ENCODE measurements at places on chromosomes 7 and 10.
A peak's percentile ranks its signal among the peaks of the same experiment; 100 is the strongest.

DNA sequence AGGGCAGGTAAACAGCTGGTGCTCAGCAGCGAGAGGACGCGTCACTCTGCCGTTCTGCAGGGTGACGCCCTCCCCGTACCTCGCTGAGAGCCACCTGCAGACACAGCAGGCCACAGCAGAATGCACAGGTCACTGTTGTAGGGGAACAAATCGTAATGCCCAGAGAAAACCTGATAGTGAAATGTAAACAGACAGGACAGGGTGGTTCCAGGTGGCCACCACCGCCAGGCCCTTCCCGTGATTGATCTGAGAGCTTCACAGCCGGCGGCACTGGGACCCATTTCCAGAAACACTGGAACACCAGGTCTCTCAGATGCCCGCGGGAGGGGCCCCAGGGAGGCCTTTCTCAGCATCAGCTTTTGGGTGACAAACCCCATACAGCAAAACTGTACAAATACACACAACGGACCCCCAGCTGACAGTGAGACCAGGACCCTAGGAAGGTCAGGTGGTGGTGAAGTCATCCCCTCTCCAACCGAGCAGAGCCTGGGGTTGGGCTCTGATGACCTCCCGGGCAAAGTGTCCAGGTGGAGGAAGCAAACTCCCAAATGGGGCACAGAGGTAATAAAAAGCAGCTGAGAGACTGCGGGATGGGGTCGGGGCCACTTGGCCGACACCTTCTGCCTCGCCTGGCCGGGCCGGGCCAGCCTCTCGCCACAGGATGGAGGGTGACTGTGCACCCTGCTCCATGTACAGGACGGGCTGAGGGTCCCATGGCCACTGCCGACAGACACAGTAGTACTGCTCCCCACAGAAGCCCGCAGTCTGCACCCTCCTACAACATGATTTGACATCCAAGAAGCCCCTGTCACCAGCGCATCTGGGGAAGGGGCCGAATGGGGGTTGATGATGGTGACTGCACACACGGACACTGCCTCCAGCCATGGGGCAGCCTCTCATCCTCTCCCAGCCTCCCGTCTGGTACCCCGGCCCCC lies 4.6 kb downstream of the BHLHA15 start:
- DNase-seq = no peak

- DNase-seq = no peak
Observed at GRCh38 chr10:9449530-9449929, 1395.0 kb downstream of the GATA3 start.

DNA sequence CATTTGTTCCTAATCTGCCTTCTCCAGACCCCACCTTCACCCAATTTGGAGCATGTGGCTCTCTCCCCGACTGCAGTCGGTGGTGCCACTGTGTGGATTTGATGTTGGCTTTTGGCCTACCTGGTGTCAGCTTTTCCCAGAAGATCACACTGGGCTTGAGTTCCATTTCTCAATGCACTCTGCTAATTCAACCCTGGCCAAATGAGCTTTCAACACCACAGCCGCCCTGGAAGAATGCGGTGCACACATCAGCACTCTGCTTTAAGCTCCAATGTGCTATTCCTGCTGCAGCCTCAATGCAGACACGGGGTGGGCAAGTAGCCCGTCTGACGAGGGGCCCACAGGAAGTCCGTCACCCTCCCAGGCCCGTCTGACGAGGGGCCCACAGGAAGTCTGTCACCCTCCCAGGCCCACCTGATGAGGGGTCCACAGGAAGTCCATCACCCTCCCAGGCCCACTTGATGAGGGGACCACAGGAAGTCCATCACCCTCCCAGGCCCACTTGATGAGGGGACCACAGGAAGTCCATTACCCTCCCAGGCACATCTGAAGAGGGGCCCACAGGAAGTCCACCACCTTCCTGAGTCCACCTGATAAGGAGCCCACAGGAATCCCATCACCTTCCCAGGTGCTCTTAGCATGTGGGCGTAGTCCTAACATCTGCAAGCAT lies 64.4 kb downstream of the ASB13 start:
- DNase-seq = no peak

DNA sequence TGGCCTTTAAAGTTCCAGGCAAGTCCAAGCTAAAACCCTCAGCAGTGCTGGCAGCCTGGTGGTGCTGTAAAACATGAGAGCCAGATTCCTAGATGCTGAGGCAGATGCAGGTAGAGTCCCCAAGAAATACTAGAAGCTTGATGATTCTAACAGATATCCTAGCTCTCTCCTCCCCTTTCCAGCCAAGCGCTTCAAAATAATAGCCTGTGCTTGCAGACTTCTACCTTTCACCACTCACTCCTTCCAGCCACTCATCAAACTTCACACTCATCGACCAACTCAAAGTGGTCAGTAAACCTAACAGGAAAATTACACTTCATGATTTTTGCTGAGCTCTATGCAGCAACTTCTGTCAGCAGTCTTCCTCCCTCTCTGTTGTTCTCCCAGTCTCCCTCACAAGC lies 50.2 kb downstream of the LMBR1 start:
- no peak for DNase-seq

GRCh38 chr10:95505641-95506040 lies 55.5 kb downstream of the SORBS1 start:
- no peak for DNase-seq

- DNase-seq = peak; percentile 26
Observed at GRCh38 chr10:46558392-46559185, 2.1 kb upstream of the GPRIN2 start.

GRCh38 chr7:130486954-130487436 lies 4.9 kb upstream of the MEST start:
- DNase-seq = no peak

DNA sequence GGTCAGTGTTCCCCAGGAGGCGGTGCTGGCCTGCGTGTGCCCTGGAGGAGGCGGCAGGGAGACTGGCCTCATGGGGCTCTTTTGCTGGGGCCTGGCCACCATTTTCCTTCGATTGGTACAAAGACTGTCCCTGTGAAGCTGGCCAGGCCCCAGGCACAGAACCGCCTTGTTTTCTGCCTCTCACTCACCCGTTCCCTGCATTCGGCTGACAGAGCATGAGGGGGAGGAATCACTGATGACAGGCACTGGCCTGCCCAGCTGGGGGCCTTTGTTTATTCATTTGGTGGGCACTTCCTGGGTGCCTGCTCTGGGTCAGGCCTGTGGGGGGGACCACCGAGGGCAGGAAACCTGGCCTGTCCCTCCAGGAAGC lies 139.2 kb downstream of the FAM53B start:
- no peak for DNase-seq

GRCh38 chr7:134347567-134347966 lies 30.8 kb upstream of the SLC35B4 start:
- DNase-seq = no peak

DNA sequence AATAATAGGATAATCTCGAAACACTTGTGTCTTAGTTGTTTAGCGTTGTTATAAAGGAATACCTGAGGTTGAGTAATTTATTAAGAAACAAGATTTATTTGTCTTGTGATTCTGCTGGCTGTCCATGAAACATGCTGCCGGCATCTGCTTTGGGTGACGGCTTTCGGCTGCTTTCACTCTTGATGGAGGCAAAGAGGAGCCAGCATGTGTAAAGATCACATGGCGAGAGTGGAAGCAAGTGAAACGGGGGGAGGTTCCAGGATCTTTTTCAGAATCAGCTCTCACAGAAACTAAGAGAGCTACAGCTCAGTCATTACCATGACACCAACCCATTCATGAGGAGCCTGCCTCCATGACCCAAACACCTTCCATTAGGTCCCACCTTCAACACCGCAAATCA lies 402.8 kb downstream of the CDC14C start:
- no peak for DNase-seq

- DNase-seq = peak; percentile 34
Observed at GRCh38 chr10:5751601-5752253, 61.5 kb downstream of the GDI2 start.

DNA sequence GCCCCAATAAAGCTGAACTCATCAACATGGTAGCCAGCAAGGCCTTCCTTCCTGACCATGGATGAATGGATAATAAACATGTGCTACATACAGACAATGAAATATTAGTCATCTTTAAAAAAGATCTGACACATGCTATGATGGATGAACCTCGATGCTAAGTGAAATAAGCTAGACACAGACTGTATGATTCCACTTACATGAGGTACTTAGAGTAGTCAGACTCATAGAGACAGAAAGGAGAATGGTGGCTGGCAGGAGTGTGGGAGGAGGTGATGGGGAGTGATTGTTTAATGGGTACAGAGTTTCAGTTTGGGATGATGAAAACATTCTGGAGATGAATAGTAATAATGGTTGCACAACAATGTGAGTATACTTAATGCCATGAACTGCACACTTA lies 114.1 kb upstream of the SORCS3 start:
- DNase-seq = no peak

GRCh38 chr7:158473221-158473620 lies 114.4 kb downstream of the PTPRN2 start:
- no peak for DNase-seq

- no peak for DNase-seq
Observed at GRCh38 chr10:132967540-132967939, 25.2 kb upstream of the CFAP46 start.

GRCh38 chr10:30705101-30705624 lies 75.6 kb upstream of the LYZL2 start:
- DNase-seq = no peak

- no peak for DNase-seq
Observed at GRCh38 chr7:96233528-96234154, 88.3 kb downstream of the SLC25A13 start.

DNA sequence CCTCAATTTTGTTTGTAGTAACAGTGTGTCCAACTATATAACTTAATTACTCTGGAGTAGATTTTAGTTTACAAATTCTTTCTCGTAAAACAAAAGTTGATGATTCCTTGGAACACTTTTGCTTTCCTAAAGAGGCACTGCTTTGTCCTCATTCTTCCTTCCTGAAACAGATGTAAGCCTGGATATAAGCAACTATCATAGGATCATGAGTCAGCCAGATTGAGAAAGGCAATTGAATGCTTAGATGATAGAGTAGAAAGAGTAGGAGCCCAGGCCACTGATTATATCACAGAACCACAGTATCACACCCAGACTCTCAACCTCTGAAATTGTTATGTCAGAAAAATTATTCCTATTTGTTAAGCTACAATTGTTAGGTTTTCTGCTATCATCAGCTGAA lies 69.9 kb downstream of the TMEM106B start:
- no peak for DNase-seq

DNA sequence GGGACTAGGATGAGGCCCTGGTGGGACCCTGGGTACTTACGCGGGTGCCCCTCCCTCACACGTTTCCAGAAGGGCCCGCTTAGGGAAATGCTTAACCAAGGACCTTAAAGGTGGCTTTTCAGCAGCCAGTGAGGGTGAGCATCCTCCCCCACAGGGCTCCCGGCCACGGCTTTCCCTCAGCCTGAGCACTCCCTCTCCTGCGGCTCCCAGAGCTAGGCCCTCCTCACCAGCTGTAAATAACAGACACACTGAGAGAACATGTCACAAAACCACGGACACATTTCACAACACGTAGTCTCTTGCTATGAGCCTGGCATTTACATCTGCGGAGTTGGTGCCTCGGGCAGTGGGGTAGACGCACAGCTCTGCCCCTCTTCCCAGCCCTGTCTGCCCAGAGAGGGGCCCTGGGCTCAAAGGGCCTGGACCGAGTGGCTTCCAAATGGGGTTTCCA lies 25.2 kb downstream of the GRID1 start:
- DNase-seq = no peak

- no peak for DNase-seq
Observed at GRCh38 chr10:35875016-35875676, 233.1 kb upstream of the FZD8 start.

- no peak for DNase-seq
Observed at GRCh38 chr10:60910543-60910942, 33.4 kb downstream of the RHOBTB1 start.

GRCh38 chr10:129758207-129759021 lies 205.7 kb downstream of the EBF3 start:
- peak; percentile 18 for DNase-seq

- no peak for DNase-seq
Observed at GRCh38 chr10:80493522-80494051, 39.5 kb downstream of the TSPAN14 start.

DNA sequence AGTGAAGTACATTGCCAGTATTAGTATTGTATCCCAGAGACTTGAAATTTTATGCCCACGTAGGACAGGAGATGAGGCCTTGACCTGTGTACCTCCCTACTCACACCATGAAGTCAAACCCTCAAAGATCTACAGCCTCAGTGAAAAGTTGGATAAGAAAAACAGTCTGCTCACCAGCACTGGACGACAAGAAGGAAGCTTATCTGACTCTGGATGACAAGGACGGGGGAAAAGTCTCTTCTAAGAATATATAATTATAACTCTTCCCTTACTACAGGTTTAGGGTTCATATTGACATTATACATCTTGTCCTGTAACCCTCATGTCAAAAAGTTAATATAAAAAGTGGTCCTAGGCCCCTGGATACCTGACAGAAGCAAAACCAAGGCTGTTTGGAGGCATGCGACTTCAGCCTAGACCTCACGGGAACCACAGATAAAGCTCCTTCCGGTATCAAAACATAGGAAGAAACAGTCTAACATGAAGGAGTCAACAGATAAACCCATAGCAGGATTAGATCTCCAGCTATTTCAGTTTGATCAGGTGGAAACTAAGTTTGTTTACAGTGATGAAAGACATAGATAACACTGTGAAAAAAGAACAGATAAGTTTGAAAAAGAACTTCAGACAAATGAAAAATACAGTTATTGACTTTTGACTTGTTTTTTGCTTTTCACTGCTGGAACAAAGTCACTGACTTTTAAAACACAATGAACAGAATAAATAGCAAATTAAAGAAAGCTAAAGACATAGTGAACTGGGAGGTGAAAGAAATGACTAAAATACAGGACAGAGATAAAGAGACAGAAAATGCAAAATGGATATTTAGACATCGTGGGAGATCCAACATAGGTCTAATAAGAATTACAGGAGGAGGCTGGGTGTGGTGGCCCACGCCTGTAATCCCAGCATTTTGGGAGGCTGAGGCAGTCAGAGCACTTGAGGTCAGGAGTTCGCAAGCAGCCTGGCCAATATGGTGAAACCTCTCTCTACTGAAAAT lies 145.9 kb downstream of the PHTF2 start:
- no peak for DNase-seq

- no peak for DNase-seq
Observed at GRCh38 chr10:114575417-114576131, 82.5 kb downstream of the ABLIM1 start.

DNA sequence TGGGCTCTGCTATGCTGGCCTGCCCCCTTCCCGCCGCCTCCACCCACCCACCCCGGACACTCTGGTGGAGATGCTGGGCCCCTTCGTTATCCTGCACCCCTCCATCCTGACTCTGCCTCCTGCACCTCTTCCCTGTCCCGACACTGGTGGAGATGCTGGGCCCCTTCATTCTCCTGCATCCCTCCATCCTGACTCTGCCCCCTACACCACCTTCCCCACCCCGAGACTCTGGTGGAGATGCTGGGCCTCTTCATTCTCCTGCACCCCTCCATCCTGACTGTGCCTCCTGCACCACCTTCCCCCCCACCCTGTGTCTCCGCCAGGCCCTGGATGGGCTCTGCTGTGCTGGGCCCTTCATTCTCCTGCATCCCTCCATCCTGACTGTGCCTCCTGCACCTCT lies 15.0 kb downstream of the IDI2 start:
- DNase-seq = no peak

All from H9 (cell line).